ENCODE measurements at places on chromosomes 13 and 19. TPM values are rescaled to one million over a fixed set of nuclear protein-coding genes. Genes with fewer than 3 reads are reported as not detected.

- DNase-seq, result no peak
Observed at GRCh38 chr19:47699360-47699917, 13.8 kb upstream of the EHD2 start.

GRCh38 chr19:892894-893689 lies at the start of the genes MED16 and RNU6-9:
Gene MED16 (minus strand): TSS chr19:893187. CDS start chr19:891131, 2,056 bp downstream.
Gene RNU6-9 (plus strand): TSS chr19:893484.
- peak; percentile 95 for DNase-seq

DNA sequence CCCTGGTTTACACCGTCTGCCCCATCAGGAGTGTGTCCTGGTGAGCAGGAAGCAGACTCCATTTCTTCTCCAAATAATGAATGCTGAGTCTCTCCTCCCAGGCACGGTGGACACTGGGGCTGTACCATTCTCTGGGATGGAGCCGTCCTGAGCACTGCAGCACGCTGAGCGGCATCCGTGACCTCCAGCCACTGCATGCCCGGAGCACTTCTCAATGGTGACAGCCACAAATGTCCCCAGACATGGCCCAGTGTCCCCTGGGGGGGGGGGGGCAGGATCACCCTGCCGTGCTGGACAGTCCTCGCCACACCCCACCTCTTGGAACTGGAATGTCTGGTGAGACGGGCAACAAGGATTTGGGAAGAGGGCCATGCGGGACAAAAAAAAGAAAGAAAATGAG lies 37.4 kb downstream of the GNG7 start:
- no peak for DNase-seq

Gene NLRP4
- not detected for total RNA-seq

Gene S1PR2
- 7.0 TPM for total RNA-seq

Measured in adrenal gland (tissue), 19 donors.